ENCODE measurements at places on chromosomes 11 and 22. TPM values are rescaled to one million over a fixed set of nuclear protein-coding genes. Genes with fewer than 3 reads are reported as not detected.

DNA sequence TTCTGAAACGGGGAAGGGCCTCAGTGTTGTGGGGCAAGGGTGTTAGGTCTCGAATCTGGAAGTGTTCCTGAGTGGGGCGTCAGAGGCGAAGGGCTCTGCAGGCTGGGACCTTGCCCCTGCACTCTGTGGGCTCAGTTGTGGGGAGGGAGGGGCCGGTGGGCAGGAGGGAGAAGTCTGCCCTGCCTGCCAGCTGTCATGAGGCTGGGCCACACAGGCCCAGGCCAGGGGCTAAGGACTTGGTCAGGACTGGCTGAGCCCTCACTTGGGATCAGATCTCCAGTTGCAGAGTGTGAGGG, at the start of gene CRACR2B:
CRACR2B (plus strand) TSS at position 23 of the 296 bp plus-strand sequence. CDS start 689 bp downstream, outside the sequence.
- no peak for DNase-seq

DNA sequence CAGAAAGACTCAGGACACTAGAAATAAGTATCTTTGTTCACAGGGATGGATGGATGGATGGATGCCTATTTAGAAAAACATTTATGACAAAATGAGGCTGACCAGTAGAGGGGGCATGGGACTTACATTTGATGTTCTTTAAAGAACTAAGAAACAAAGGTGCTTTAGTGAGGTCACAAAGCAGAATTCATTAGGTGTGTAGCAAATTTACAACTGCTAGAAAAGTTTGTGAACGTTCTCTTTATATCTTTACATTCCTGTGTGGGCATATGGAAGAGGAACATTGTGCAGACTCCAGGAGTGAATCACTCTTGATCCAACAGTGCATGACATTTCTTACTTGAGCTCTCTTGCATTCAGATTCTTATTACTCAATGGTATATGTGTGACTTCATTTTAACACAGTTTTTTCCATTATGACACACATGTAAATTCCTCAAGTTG, 15.8 kb upstream of the SIK2 start:
- DNase-seq, result no peak

DNA sequence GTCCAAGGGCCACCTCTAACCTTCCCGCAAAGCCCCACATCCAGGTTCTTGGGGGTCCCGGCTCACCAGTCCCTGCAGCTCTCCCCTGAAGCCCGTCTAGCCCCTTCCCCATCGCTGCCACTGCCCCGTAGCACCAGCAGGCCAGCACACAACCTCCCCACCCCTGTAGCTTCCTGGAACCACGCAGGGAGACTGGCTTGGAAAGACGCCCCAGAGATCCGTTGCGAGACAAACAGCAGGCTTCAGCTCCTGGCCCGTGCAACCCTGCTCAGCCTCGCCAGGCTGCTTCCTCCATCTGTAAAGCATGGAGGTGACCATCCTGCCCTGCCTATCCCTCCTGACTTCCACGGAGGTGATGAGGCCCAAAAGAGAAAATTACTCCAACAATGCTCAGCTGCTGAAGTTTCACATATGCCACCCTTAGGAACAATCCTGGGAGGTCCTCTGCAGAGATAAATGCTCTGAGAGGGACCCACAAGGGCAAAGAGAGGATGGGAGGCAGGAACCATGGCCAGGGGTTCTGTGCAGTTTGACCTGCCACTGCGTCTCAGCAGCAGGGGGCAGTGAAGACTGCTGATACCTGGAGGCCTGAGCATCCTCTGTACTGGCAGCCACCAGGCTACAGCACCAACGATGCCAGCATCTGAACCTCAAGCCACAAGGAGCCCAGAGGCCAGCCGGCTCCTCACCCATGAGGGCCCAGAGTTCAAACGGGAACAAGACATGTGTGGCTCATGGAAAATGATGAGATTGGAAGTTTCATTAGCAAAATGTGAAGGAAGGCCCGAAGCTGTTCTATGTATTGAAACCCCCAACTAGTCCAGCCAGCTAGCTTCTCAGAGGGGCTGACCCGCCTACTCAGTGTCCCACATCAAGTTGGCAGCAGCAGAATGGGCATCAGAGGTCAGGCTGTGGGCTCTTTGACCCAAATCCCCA, 16.1 kb downstream of the DGCR2 start:
- DNase-seq, result no peak

DNA sequence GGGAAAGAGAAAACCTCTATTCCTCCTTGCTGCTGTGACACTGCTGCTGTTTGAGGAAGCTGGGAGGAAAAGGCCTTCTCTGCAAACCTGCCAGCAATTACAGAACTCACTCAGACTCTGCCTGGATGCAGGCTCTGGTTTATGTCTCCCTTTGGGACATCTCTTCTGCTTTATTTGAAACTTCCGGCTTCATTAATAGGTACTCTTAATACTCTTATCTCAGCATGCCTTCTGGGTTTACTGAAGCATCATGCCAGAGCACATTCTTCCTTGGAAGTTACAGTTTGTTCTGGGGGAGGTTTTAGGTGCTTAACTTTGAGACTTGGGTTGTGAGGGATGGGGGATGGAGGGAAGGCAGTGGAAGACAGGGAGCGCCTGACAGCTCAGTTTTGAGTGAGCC, 79.9 kb downstream of the NAV2 start:
- no peak for DNase-seq

DNA sequence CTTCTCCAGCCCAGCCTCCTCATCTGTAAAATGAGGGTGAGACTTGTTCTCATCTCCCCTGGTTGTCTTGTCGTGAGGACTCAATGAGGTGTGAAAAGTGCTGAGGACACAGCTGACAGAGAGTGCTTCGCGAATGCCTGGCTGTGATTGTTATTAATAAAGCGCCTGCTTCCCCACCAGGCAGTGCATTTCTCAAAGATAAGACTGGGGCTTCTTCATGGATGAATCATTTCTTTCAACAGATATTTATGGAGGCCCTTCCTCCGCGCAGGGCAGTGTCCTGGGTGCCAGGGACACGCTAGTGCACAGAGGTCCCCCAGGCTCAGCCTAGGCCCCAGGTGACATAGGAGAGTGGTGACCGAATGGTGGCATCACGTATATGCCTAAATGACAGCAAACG, 34.3 kb upstream of the SHISAL1 start:
- DNase-seq, result no peak

GRCh38 chr11:114019046-114019445, 40.5 kb upstream of the ZBTB16 start:
- no peak for DNase-seq

DNA sequence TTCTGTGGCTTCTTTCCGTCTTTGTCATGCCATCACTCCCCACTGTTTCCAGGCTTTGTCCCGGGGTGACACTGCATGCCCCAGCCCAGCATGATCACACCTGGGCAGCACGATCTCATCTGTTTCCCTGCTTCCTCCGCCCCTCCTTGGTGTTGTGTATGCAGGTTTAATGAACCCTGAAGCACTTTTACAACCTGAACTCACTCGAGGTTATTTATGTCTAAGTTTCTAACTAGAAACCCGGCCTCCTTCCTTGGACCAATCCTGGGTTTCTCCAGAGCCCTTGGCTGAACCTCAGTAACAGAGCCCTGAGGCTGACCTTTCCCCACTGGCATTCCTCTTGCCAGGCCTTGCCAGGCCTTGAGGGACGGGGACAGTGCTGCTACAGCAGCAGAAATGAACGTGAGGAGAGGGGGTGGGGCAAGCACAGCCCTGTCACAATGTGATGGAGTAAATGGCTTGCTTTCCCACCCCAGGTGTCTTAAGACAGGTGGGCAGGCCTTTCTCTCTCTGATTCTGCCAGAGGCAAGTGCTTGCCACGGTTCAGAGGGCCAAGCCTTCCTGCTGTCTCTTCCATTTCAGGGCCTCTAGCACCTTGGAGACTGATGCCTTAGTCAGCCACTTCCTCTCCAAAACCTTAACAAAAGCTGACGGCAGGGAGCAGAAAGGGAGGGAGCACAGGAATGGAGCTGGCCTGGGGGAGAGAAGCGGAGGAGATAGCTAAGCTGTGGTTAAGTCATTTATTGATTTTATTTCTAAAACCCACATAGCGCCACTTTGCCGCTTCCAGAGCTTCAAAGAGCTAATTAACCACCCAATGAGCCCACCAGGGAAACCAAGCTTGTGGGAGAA, 3.1 kb upstream of the PYGM start:
- DNase-seq, result peak; percentile 80

DNA sequence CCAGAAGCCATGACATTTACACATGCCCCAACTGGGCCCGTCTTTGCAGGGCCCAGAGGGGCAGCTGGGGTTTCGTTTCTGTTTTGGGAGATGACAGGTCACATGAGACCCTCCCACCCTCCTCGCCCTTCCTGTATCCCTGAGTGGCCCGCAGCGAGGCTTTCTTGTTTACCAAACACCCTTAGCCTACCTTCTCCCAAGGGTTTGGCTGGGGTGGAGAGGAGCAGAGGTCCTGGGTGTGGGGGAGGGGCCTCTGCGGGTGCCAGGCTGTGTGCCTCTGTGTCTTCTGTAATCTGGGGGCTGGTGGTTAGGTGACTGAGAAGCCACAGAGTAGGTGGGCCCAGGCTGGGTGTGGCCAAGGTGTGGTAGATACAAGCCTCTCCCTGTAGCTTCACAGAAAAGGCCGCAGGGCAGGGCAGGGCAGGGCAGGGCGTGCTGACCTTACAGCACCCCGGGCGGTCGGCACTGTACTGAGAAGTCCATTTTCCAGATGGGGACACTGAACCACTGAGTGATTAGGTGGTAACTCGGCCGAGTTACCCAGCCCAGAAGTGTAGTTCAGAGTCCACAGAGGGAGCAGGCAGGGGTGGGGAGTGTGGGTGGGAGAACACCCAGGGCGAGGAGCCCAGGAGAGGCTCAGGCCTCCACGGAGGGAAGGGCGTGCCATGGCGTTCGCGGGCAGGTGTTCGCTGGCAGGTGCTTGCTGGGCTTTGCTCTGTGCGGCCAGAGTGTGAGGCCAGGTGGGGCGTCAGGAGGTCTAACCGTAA, 8.7 kb downstream of the PRR5 start:
- DNase-seq, result no peak

DNA sequence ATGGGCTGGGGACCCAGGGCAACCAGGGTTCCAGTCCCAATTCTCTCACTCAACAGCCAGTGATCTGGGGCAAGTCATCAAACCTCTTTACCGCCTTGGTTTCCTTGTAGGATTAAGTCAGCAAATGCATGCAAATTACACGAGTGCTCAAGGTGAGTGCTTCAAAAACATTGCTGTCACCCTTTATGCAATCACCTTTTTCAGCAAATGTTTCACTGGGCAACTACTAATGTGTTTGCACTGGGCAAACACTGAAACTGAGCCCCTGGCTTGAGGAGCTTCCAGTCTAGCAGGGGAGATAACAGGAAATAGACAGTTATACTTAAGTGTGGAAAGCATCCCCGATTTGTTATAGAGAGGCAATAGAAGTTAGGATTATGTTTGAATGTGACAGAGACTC, 37.7 kb upstream of the DMC1 start:
- no peak for DNase-seq

GRCh38 chr11:118572981-118573550, 857 bp downstream of the ARCN1 start:
- DNase-seq, result peak; percentile 5

- no peak for DNase-seq
Observed at GRCh38 chr22:31630331-31631329, 31.4 kb downstream of the PISD start.

GRCh38 chr11:118635237-118635591, 27.8 kb downstream of the PHLDB1 start:
- no peak for DNase-seq

- no peak for DNase-seq
Observed at GRCh38 chr11:133506551-133507094, 25.7 kb downstream of the OPCML start.

- no peak for DNase-seq
Observed at GRCh38 chr22:35152316-35152715, 86.4 kb downstream of the ISX start.

DNA sequence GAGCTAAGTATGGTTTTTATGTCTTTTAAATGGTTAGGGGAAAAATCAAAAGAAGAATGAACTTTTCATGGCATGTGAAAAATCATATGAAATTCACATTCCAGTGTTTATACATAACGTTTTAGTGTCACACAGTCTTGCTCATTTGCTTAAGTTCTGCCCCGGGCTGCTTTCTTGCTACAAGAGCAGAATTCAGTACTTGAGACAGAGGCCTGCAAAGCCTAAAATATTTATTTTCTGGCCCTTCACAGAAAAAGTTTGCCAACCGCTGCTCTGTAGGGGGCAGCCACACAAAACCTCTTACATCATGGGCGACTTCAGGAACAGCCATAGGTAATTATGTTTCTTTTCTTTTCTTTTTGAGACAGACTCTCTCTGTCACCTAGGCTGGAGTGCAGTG, 1.0 kb upstream of the ATG2A start:
- DNase-seq, result no peak

GRCh38 chr22:50672041-50672440, 582 bp upstream of the SHANK3 start:
- no peak for DNase-seq

SPCS2 gene
- 38.1 TPM for total RNA-seq

EHF gene
- total RNA-seq, result 45.8 TPM

TMPRSS13 gene
- not detected for total RNA-seq

MRGPRX3 gene
- not detected for total RNA-seq

OR52N4 gene
- not detected for total RNA-seq

APOL4 gene
- not detected for total RNA-seq

YPEL4 gene
- total RNA-seq, result not detected

TMEM45B gene
- 2.3 TPM for total RNA-seq

PTGDR2 gene
- not detected for total RNA-seq

SYCE3 gene
- total RNA-seq, result 0.71 TPM

MOGAT2 gene
- not detected for total RNA-seq

KRTAP5-4 gene
- total RNA-seq, result not detected

PDE3B gene
- total RNA-seq, result 3.1 TPM

CRYBB2 gene
- total RNA-seq, result not detected

CLDN5 gene
- 1.7 TPM for total RNA-seq

INPP5J gene
- total RNA-seq, result 5.5 TPM

TSPAN18 gene
- 4.7 TPM for total RNA-seq

EMID1 gene
- 6.0 TPM for total RNA-seq

LIF gene
- 112 TPM for total RNA-seq
